Karpas-422 (cell line): ENCODE measurements at places on chromosomes 4 and X. TPM values are rescaled to one million over a fixed set of nuclear protein-coding genes. Genes with fewer than 3 reads are reported as not detected.

The ADH1B gene
- total RNA-seq, result not detected in 2 replicates

- H3K36me3 ChIP-seq, result no peaks in the 10 kb centered on the region
- no peak overlapping the region for H3K4me3 ChIP-seq
- H3K4me1 ChIP-seq, result no peaks in the 10 kb centered on the region
Observed at GRCh38 chrX:106672527-106672926, 54.0 kb upstream of the RNF128 start.

DNA sequence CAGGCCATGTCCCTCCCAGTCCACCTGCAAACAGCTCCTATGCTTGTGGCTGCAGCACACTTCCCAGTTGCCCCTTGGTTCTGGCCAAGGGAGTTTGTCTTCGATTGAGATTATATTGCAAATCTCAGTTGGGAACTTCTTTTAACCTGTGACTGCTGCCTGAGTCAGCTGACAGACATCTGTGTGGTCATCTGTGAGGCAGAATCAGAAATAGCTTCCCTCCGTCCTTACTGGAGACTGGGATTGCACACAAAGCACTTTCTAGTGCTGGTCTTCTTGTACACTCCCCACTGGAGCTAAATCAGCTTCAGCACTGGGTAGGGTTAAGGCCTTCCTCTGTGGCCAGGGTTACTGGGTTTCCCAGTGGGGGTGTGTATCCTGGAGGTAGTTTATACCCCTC is 34.3 kb downstream of the ZNF330 start:
- no peaks in the 10 kb centered on the region for H3K36me3 ChIP-seq
- H3K4me3 ChIP-seq, result no peak overlapping the region
- DNase-seq, result no peak
- no peaks in the 10 kb centered on the region for H3K4me1 ChIP-seq

GRCh38 chrX:43870758-43871419 is 11.4 kb downstream of the MAOB start:
- no peaks in the 10 kb centered on the region for H3K36me3 ChIP-seq
- H3K27ac ChIP-seq, result no peak overlapping the region
- no peak for DNase-seq

DNA sequence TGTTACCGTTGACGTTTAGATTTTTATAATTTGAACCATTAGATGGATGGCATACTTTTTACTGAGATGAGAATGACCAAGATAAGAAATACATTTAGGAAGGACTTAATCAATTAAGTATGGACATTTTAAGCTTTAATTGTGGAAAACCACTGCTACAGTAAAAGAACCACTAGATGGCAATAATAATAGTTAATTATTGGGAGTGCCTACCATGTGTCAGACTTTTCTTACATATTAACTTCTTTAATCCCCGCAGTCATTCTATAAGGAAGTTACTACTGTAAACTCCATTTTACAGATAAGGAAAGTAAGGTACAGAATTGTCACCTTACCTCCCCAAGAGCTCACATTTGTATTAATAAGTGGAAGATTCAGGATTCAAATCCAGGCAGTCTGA is 48.5 kb upstream of the MYOZ2 start:
- H3K4me3 ChIP-seq, result no peak overlapping the region
- no peak overlapping the region for H3K27ac ChIP-seq
- no peaks in the 10 kb centered on the region for H3K36me3 ChIP-seq

DNA sequence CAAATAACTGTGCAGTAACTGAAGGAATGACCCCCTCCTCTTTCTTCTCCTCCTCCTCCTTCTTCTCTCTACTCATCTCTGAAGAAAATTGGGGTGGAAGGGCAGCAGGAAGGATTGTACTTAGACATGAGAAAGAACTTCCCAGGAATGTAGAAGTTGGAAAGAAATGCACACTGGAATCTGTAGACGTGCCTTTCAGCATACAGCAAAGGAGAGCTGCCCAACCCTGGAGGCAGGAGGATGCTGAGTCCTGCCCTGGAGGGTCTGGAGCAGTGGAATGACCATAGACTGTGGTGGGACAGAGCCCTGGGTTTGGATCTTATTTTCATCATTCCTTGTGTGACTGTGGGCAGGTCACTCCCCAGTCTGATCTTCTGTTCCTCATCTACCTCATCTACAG is 80.1 kb downstream of the PJA1 start:
- H3K27ac ChIP-seq, result no peak overlapping the region
- H3K27me3 ChIP-seq, result no peaks in the 10 kb centered on the region
- H3K36me3 ChIP-seq, result no peaks in the 10 kb centered on the region
- H3K4me3 ChIP-seq, result no peak overlapping the region
- H3K4me1 ChIP-seq, result no peaks in the 10 kb centered on the region
